ENCODE measurements at places on chromosomes 12 and 14.
A peak's percentile ranks its signal among the peaks of the same experiment; 100 is the strongest.

DNA sequence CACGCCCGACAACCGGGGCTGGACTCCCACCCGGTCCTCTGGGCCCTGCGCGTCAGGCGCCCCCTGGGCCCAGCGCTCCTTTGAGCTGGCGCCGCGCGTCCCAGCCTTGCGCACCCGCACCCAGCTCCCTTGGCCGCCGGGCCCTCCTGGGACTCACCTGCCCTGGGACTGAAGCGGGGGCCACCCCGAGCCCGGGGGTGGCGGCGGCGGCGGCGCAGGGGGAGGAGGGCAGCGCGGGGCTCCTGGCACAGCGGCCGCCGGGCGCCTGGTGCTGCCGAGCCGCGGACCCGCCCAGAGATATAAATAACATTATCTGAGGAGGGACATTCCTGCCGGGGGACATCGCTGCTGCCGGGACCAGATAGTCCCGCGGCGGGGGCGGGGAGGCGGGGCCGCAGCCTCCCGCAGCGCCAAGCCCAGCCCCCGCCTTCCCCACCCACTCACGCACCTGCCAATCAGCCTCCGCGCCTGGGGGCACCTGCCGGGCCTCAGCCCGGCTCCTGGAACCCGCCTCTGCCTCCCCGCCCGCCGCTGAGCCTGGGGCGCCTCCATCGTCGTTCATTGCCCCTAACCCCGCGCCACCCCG lies at the start of gene SPTB:
Gene SPTB, minus strand, starts transcription at position 273 of the 586 bp plus-strand sequence. CDS start 56,813 bp downstream, outside the sequence.
- DNase-seq, result peak; percentile 47

GRCh38 chr12:124453419-124454351 lies 113.7 kb downstream of the NCOR2 start:
- DNase-seq, result no peak

GRCh38 chr14:92635031-92635430 lies 113.4 kb downstream of the LGMN start:
- no peak for DNase-seq

DNA sequence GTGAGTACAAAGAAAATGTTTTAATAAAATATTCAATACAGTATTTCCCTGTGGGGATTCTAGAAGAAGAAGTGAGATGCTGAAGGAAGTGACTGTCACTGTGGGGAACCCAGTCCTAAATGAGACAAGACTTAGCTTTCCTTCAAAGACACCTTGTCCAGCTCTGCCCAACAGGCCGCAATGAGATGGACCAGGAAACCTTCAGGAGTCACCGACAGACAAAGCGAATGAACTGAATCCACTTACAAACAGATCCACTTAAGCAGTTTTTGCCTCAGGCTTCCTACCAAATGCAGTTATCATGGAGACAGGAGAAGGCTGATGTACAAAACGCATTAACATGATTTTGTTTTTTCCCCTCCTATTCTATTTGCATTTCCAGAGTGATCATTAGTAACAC lies 9.6 kb downstream of the KCNJ8 start:
- DNase-seq, result no peak

- DNase-seq, result no peak
These were observed 173.2 kb upstream of the PWP1 start for GRCh38 chr12:107512391-107512790.

- DNase-seq, result no peak
These were observed 3.6 kb downstream of the LRRC74A start for GRCh38 chr14:76829650-76830421.

All from cerebellar nuclear complex (tissue), 1 donor.